ENCODE measurements at places on chromosomes 5 and 9.

DNA sequence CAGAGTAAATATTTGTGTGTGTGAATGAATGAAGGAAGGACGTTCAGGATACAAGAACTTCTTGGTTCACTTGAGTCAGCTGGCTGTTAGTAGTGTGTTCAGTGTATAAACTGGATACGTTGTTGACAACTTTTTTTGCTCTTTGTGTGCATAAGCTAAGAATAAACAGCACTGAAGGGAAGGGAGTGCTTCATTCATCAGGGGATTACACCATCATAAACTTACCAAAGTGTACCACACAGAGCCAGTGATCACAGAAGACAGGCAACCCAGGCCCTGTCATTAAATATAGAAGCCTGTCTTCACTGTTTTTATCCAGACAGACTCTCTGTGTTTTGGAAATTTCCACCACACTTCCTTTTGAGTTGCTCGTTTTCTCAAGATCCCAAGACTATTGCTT is 55.5 kb upstream of the MEF2C start:
- no peak for DNase-seq

DNA sequence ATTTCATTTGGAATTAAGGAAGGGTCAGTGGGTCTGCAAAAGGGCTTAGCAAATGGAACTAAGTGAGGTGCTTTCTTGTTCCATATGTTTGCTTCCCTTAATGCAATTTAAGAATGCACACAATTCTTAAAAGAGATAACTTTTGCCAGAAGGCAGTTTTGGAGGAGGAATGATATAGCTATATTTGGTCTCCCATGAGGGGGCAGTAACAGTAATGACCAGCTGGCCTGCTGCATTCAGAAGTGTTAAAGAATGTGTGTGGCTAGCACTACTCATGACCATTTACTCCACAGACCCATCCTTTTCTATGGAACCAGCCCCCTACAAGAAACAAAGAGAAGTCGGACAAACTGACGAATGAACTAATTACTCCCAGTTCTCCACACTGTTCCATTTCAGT is 638.9 kb downstream of the RAB3C start:
- DNase-seq, result no peak

DNA sequence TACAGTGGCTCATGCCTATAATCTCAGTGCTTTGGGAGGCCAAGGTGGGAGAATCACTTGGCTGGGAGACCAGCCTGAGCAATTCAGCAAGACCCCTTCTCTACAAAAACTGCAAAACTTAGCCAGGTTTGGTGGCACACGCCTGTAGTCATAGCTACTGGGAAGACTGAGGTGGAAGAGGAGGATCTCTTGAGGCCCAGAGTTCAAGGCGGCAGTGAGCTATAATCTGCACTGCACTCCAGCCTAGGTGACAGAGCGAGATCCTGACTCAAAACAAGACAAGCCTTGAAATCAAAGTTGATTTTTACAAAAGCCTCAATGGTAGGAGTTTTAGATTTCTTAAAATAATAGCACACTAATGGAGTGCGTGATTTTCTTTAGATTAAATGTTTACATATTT is 14.6 kb downstream of the UBE2D2 start:
- no peak for DNase-seq

- DNase-seq, result no peak
Measured at GRCh38 chr5:178580271-178580955, 9.8 kb downstream of the COL23A1 start.

GRCh38 chr9:115412656-115413055 is 294.7 kb upstream of the TNC start:
- DNase-seq, result no peak

DNA sequence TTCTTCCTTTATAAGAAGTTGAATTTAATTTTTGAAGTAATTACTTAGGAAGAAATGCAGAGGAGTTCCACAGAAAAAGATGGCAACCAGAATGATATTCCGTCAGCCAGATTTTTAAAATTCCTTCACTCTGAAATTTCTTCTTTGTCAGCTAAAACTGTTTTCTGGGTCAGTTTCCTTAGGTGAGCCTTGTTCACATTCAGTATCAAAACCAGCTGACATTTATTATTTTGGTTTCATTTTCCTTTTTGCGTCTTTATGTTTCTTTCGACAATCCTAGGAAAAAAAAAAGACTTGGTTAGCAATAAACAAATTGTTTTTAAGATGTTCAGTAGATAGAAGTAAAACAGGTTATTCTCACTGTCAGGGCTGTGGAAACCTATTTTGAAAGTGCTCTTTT is 4.1 kb upstream of the IARS1 start:
- no peak for DNase-seq

- DNase-seq, result no peak
Measured at GRCh38 chr5:54889826-54890225, 95.6 kb downstream of the ESM1 start.

DNA sequence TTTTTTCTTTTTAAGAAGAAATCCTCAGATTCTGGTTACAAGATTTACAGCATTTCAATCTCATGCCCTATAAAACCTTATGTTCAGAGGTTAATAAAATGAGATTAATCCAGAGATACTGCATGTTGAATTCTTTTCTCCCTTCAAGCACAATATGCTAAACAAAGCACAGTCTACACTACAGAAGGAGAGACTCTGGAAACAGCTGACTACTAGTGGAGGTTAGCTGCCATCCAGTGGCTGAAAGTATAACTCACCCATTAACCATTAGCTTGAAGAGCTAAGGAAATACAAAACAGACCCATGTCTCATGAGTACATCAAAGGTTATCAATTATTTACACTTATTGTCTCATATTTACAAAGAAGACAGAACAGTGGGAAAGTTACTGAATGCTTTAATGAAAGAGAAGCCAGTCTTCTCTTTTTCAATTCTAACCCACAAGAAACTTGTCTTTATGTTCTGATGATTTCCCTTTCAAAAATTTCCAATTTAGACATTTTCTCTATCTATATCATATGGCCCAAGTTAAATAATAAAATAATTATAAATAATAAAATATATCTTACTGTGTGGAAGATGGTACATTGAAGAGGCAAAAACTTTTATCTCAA is 12.7 kb upstream of the DNAH5 start:
- DNase-seq, result no peak

DNA sequence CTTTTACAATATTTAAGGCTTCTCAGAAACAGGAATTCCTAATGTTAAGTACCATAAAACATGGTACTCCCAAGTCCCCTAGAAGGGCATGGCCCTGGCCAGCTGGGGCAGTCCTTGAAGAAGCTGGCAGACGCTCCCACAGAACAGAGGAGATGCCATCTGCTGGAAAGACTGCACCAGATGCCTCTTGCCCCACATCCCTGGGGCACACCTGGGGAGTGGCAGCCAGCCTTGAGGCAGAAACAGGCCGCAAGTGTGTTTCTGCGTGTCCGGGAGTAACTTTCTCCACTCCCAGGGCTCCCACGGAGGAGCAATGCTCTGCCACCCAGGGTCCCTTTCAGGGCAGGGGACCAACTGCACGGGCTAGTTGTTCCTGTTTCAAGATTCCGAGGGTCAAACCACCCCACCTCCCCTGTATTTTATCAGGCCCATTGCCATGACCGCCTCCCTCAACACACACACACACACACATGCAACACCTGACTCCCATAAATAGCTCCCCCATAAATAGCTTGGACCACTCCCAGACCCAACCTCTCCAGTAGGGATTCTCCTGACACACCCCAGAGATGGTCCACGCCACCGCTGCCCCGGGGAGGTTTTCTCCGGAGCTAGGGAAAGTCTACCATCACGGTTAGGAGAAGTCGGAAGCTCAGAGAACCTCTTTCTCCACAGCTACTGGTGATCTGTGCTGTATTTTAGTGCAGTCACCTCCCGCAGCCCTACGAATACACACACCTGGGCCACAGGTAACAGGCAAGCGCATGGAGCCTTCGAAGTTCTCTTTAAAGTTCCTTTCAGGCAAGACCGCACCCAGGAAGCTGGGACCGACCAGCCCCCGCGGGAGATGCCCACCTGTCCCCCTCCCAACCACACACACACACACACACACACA is 1.5 kb downstream of the SPOCK1 start:
- DNase-seq, result no peak

GRCh38 chr5:78798673-78799029 is 150.1 kb upstream of the LHFPL2 start:
- DNase-seq, result no peak

GRCh38 chr9:131731644-131732043 is 8.2 kb downstream of the RAPGEF1 start:
- DNase-seq, result no peak

GRCh38 chr5:136615251-136616119 is 250.1 kb upstream of the TRPC7 start:
- no peak for DNase-seq

DNA sequence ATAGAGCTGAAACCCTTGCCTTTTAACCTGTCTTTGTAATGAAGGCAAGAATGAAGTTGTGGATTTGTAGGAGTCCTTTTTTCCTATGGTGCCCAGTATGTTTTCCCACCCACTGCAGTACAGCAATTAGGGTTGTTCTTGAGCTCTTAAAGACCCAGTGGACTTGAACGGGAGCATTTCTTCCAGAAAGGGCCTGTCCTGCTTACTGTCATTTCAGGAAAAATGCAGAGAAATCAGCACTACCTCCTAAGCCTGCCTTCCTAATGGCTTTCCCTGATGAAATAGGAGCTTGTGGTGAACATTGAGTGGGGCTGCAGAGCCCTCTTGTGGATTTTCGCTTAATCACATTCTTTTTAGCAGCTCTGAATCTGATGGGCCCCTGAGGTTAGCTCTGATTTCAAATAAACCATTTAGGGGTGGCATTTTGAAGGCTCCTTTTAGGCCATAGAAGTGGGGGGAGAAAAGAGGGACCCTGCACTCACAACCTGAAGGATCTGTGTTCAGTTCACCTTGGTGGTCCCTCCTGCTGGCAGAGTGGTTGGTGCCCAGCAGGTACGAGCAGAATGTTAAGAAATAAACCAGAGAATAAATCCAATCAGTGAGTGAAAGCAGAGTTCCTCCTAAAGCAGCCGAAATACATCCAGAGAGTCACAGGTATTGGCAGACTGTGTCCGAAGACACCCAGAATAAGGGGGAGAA is 188.0 kb upstream of the KLF9 start:
- DNase-seq, result no peak
